ENCODE measurements at places on chromosomes 4 and X. TPM values are rescaled to one million over a fixed set of nuclear protein-coding genes. Genes with fewer than 3 reads are reported as not detected.

The FDCSP gene
- not detected for total RNA-seq

The EVC gene
- 15.3 TPM for total RNA-seq

The PDHA1 gene
- total RNA-seq: 278 TPM

The ABLIM2 gene
- 0.39 TPM for total RNA-seq

The AFP gene
- total RNA-seq: 1.9 TPM

The RAB40AL gene
- total RNA-seq: 0.13 TPM

The ALB gene
- not detected for total RNA-seq

The CT45A1 gene
- not detected for total RNA-seq

The PAK3 gene
- total RNA-seq: not detected

The MCF2 gene
- total RNA-seq: not detected

The TCEAL7 gene
- not detected for total RNA-seq

The AMOT gene
- total RNA-seq: 0.01 TPM

The SSX2B gene
- not detected for total RNA-seq

The TLR3 gene
- total RNA-seq: 0.46 TPM

The MAP3K15 gene
- total RNA-seq: 2.0 TPM

The IQCM gene
- not detected for total RNA-seq

The DDX53 gene
- not detected for total RNA-seq

The TMEM154 gene
- total RNA-seq: 0.18 TPM

The IL21 gene
- not detected for total RNA-seq

The GNRHR gene
- total RNA-seq: not detected

The HSFX2 gene
- not detected for total RNA-seq

The GAB3 gene
- total RNA-seq: 0.76 TPM

The EDA gene
- total RNA-seq: 0.76 TPM

The ATOH1 gene
- not detected for total RNA-seq

The GAGE12F gene
- not detected for total RNA-seq

The RBMXL3 gene
- total RNA-seq: not detected

The CXorf49 gene
- total RNA-seq: not detected

The MFAP3L gene
- total RNA-seq: 5.6 TPM

The CLIC2 gene
- 0.23 TPM for total RNA-seq

The MUC7 gene
- total RNA-seq: not detected

The CXXC4 gene
- total RNA-seq: not detected

The GABRA4 gene
- total RNA-seq: not detected

The MAGEA2 gene
- total RNA-seq: 0.07 TPM

The NMU gene
- 0.60 TPM for total RNA-seq

The PRMT9 gene
- total RNA-seq: 3.6 TPM

The F8A1 gene
- 95.5 TPM for total RNA-seq

The SHROOM3 gene
- total RNA-seq: 3.6 TPM

The EMCN gene
- not detected for total RNA-seq

The CT45A2 gene
- not detected for total RNA-seq

Data from A549 treated with DMSO at 1 μM for 4 hours (cell line).